Neuronal stem cell (in vitro differentiated cells): ENCODE measurements at places on chromosomes 13 and 19.

GRCh38 chr13:41720839-41721561 is 239.9 kb downstream of the VWA8 start:
- no peak for DNase-seq

- DNase-seq: no peak
These were observed 800.2 kb upstream of the MIR17HG start for GRCh38 chr13:90547272-90547790.

DNA sequence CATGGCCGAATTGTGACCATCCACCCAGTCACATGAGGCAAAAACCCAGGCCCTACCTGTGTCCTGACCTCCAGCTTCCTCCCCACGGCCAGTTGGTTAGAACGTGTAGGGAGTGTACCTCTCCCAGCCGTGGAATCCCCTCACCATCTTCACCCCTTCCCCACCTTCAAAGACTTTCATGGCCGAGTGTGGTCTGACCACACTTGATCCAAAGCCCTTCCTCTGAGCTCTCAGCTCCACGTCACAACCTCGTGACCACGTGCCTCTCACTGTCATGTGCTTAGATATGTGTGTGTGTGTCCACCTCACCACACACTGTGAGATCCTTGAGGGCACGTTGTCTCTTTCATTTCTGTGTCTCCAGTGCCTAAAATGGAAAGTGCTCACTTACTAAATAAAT is 48.6 kb upstream of the UBE2L5 start:
- no peak for DNase-seq

DNA sequence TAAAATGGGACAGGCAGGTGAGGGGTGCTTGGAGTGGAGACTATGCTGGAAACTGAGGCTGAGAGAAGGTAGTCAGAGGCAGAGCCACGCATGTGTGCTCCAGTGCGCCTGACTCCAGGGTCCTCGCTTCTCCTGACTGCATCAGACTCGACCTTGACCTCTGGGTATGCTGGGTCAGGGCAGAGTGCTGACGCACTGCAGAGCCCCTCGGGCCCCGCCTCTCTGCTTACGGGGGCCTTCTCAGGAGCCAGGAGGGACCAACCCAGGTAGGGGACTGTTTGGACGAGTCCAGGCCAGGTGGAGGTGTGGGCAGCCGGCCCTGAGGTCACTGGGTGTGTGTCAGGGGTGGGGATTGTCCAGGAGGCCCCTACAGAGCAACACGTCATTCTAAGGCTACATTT is 22.9 kb upstream of the SLC7A10 start:
- no peak for DNase-seq

GRCh38 chr13:42649141-42649540 is 75.2 kb downstream of the TNFSF11 start:
- no peak for DNase-seq

GRCh38 chr13:22316494-22317025 is 645.7 kb downstream of the FGF9 start:
- no peak for DNase-seq
